Cortex of kidney (tissue), 1 donor: ENCODE measurements at places on chromosomes 13 and 19.

DNA sequence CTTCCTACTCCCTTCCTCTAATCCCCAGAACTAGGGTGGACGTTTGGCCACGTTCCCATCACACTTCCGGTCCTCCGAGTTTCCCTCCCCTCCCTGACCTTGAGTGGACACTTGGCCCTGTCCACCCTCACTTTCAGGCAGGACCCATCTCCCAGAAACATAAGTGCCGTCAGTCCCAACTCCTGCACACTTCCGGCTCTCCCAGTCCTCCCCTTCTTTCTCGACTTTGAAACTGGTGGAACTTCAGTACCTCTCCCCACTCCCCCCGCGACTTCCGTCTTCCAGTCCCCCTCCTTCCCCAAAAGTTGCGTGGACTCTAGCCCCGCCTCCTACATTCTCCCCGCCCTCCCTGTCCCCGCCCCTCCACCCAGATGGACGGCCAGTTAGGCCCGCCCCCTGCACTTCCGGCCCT is 278 bp upstream of the ZNF274 start:
- DNase-seq, result no peak

GRCh38 chr13:29993716-29994488 is 143.5 kb upstream of the UBL3 start:
- DNase-seq, result no peak

DNA sequence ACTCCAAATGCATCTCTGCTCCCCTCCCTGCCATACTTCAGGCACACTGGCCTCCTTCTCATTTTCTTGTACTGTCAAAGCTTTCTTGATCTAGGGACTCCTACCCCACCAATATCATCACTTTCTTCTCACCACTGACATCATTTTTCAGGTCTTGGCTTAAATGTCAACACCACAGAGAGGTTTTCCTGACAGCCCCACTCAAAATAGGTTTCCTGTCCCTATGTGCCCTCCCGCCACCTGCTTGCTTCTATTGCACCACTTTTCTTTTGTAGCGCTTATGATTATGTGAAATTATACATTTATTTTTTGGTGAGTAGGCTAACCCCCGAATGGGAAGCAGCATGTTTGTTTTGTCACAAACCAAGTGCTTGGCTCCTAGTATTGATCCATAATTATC is 164.6 kb downstream of the NDFIP2 start:
- DNase-seq, result no peak

GRCh38 chr19:30078381-30078910 is 136.4 kb downstream of the URI1 start:
- no peak for DNase-seq
